Psoas muscle (tissue), 8 donors: ENCODE measurements at places on chromosomes 6 and 20. TPM values are rescaled to one million over a fixed set of nuclear protein-coding genes. Genes with fewer than 3 reads are reported as not detected.

RSPH3 gene
- total RNA-seq: 5.2 TPM

KIF25 gene
- not detected for total RNA-seq

TGM2 gene
- total RNA-seq: 235 TPM

TRIM31 gene
- total RNA-seq: not detected

ATRN gene
- total RNA-seq: 14.7 TPM

DNA sequence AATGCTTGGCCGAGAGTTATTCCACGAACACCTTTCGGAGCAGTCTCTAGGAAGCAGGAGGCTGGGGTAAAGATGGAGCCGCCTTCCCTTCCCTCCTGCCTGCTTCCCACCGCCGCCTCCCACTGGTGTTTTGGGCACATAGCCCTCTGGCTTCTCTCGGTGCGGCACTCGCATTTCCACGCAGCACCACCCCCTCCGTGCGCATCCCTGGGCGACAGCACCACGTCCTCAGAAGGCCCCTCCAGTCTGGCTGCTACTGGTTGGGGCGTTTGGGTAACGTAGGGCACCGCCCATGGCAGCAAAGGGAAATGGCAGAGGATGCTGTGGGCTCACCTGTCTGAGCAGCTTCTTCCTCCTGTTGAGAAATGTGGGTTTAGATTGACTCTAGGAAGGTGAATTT is 2.4 kb downstream of the COL20A1 start:
- no peak overlapping the region for H3K27ac ChIP-seq
- no peaks in the 10 kb centered on the region for H3K36me3 ChIP-seq

DNA sequence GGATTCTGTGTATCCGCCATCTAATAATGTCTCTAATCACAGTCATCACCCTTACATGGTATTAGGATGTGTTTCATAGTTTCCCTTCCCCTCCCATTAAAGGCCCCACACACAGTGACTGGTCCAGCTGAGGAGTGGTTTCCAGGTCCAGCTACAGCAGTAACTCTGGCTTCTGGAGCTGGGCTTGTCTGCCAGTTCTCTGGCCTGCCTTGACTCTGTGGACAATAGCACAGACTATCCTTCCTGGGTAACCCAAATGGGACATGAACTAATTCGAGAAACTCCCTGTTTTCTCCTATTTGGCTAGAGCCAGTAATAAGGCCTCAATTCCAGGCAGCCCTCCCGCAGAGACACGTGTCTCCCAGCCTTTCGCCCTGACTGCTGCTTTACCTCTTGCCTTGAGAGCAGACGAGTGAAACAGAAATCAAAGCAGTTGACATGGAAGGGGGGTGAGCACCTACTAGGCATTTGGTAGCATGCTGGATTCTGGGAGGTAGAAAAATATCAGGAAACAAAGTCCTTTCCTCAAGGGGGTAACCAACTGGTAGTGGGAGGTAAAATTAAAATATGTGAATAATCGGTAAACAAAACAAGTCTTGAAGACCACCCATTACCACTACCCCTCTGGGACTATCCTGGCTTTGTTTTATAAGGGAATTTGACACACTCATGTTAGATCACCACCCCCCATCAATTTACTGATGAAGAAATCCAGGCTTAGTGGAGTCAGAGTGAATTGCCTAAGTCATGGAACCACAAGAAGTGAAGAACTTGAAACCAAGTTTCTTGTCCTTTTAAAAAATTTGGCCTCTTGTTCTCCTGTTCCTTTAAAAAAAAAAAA is 1.2 kb downstream of the TRAF3IP2 start:
- DNase-seq: peak; percentile 77
- peak overlapping the region; percentile 78 for H3K4me3 ChIP-seq
- H3K27me3 ChIP-seq: no peaks in the 10 kb centered on the region
- peak overlapping the region; percentile 99 for H3K27ac ChIP-seq
- H3K36me3 ChIP-seq: no peaks in the 10 kb centered on the region
- H3K4me1 ChIP-seq: peaks cover 43% of the 10 kb centered on the region

DNA sequence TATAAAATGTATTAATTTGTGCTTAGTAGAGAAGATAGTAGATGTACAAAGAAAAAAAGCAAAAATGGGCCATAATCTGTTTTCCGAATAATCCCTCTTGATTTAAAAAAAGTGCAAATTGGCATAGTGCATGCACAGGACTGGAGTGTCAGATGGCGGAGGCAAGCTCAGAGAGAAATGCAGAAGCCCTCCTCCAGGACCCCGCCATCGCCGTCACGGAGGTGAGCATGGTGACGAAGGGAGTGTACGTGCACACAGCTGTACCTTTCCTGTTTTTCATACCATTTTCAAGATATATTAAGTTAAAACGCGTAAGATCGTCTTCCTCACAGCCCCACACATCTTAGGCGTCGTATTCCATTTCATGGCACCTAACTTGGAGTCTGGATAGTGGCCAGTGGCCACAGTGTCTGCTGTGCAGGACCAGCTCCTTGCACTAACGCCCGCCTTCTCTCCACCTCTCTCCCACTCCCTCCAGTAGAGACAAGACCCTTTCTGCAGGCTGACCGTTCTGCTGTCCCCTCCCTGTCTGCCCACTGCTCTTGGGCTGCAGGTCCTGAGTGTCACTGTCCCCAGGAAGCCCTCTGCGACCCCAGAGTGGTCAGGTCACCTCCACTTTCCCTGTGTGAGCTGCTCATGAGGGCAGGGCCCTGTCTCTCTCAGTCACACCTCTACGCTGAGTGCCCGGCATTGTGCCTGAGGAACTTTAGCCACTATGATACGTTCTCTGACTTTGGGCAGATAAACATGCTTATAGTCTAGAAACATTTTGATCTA is 9.8 kb downstream of the DUSP22 start:
- peaks cover 11% of the 10 kb centered on the region for H3K36me3 ChIP-seq
- H3K27ac ChIP-seq: no peak overlapping the region
- peaks cover 38% of the 10 kb centered on the region for H3K4me1 ChIP-seq
- H3K4me3 ChIP-seq: no peak overlapping the region
- DNase-seq: no peak

DNA sequence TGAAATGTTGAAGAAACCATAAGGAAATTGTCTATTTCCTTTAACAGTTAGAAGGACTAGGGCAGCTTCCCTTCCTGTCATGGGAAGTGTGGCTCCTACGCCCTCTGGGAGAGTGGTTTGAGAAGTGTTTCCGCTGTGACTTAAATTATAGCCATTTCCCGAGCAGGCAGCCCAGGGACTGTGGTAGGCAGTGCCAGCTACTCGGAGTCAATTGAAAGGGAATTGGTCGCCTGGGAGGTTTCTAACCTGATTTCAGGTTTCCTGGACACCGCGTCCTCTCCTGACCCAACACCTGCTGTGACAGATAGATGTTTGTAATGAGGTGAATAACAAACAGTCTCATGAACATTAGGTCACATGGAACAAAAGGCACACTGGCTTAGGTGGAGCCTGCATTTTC is 256.1 kb upstream of the PLCB4 start:
- DNase-seq: no peak
- no peak overlapping the region for H3K27ac ChIP-seq
- no peak overlapping the region for H3K4me3 ChIP-seq
- no peaks in the 10 kb centered on the region for H3K27me3 ChIP-seq

DNA sequence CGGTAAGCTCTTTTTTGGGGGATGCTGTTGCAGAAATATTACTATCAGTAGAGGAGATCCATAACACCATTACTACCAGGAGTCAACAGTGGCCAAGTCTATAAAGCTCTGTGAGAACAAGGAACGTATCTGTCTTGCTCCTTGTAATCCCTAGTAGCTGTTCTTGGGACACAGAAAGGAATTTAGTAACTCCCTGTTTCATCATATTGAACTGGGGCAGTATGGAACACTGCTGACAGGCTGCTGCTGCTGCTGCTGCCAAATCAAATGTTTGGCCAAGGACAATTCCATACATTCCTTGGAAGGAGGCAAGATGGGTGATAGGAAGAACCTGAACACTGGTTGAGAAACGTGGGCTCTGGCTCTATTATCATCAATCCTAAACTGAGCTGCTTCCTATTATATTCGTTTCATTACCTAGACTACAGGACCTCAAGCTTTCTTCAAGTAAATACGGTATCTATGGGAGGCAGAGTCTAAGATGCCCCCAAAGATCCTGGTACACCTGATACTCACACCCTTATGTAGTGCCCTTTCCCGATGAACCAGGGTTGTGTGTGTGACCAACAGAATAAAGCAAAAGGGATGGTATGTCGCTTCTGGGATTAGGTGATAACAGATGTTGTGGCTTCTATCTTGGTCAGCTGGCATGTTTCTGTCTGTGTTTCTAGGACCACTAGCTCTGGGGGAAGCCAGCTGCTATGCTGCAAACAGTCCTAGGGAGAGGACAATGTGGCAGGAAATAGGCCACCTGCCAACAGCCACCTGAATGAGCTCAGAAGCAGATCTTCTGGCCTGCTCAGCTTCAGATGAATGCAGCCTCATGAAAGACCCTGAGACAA is 39.5 kb downstream of the ELOVL5 start:
- no peaks in the 10 kb centered on the region for H3K36me3 ChIP-seq
- no peaks in the 10 kb centered on the region for H3K27me3 ChIP-seq
- H3K4me1 ChIP-seq: no peaks in the 10 kb centered on the region
- no peak overlapping the region for H3K4me3 ChIP-seq
- DNase-seq: no peak
- no peak overlapping the region for H3K27ac ChIP-seq

DNA sequence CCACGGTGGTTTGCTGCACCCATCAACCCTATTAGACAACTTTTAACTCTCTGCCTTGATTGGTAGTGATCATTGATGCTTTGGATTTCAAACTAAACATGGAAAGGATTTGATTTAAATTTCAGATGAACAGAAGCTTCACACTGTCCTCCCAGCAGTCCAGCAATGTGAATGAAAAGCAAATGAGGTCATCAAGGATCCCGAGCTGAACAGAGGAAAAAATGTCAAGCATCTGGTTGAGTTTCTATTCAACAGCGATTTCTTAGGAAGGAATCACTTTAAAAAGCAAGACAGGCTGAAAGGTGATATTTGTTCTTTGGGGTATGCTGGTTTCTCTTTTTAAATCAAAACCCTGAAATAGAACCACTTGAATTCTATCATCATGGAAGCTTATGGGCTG is 10.6 kb upstream of the SAMD3 start:
- no peaks in the 10 kb centered on the region for H3K27me3 ChIP-seq
- no peak overlapping the region for H3K27ac ChIP-seq
- H3K4me1 ChIP-seq: no peaks in the 10 kb centered on the region
- H3K36me3 ChIP-seq: no peaks in the 10 kb centered on the region
- no peak for DNase-seq

DNA sequence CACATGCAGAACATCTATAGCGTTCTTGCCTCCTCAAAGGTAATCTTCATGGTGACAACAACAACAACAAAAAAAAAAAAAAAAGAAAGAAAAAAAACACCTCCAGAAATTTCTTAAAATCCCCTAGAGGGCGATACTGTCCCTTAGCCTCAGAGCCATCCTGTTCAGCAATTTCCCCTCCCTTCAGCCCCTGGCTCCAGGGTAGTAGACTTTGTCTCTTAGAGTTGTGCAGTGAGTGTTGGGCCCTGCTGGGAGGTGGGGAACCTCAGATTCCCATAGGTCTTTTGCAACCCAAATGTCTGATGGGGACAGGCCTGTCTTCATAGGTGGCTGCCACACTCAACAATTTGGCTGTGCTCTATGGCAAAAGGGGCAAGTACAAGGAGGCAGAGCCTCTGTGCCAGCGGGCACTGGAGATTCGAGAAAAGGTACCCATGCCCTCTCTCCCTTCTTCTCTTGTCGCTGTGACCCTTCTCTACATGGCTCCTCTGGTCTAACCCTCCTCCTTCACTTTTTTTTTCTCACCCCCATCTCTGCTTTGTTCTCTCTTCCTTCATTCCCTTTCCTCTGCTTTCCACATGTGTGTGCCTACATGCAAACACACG is 6.0 kb upstream of the PTK7 start:
- H3K4me3 ChIP-seq: no peak overlapping the region
- H3K36me3 ChIP-seq: no peaks in the 10 kb centered on the region
- no peak for DNase-seq
- H3K27me3 ChIP-seq: no peaks in the 10 kb centered on the region

DNA sequence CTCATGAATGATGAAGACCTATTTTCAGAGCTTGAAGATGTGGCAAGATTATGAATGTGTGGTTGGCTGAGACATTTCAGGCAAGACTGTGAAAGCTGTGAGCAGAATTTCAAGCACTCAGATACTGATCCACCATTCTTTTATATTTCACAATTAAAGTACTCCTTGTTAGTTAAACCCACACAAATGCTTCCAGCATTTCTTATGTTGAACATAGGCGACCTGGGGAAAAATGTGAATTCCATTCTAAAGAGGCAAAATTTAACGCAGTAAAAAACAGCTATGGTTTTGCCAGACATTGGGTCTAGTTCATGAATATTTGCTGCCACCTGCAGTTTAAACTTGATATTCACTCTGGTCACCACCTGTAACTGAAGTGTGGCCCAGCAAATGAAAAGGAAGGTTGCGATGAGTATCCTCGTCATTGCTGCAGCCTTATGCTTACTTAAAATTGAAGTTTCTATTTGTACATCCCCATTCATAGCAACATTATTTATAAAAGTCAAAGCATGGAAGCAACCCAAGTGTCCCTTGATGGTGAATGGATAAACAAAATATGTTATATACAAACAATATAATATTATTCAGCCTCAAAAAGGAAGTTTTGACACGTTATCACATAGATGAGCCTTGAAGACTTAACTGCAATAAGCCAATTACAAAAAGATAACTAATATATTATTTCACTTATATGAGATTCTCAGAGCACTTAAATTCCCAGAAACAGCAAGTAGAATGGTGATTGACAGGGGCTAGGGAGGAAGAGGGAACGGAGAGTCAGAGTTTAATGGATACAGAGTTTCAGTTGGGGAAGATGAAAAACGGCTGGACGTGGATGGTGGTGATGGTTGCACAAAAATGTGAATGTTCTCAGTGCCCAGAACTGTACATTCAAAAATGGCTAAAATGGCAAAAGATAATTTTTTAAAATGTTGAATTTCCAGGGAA is 32.4 kb upstream of the FAM184A start:
- no peak overlapping the region for H3K4me3 ChIP-seq
- H3K27ac ChIP-seq: no peak overlapping the region
- no peak for DNase-seq
- peaks cover 2% of the 10 kb centered on the region for H3K4me1 ChIP-seq
- H3K36me3 ChIP-seq: no peaks in the 10 kb centered on the region

DNA sequence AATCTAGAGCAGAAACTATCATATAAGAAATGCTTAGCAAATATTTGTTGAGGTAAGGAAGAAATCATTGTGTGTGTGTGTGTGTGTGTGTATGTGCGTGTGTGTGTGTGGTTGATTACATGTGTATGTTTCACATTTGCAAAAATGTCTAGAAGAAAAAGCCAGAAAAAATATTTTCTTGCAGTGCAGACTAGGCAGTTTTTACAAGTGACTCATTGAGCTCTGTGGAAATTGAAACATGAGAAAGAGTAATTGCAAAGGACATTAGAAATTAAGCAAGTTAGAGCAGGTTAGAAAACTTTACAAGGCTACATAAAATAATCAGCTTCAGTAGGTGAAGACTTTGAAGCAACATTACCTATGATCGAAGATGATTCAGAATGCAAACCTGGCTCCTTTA is 669.0 kb upstream of the EYS start:
- DNase-seq: no peak
- no peaks in the 10 kb centered on the region for H3K4me1 ChIP-seq
- no peak overlapping the region for H3K27ac ChIP-seq
- no peaks in the 10 kb centered on the region for H3K36me3 ChIP-seq
- no peaks in the 10 kb centered on the region for H3K27me3 ChIP-seq
- no peak overlapping the region for H3K4me3 ChIP-seq
